ENCODE measurements at places on chromosomes 4 and X. TPM values are rescaled to one million over a fixed set of nuclear protein-coding genes. Genes with fewer than 3 reads are reported as not detected.

DNA sequence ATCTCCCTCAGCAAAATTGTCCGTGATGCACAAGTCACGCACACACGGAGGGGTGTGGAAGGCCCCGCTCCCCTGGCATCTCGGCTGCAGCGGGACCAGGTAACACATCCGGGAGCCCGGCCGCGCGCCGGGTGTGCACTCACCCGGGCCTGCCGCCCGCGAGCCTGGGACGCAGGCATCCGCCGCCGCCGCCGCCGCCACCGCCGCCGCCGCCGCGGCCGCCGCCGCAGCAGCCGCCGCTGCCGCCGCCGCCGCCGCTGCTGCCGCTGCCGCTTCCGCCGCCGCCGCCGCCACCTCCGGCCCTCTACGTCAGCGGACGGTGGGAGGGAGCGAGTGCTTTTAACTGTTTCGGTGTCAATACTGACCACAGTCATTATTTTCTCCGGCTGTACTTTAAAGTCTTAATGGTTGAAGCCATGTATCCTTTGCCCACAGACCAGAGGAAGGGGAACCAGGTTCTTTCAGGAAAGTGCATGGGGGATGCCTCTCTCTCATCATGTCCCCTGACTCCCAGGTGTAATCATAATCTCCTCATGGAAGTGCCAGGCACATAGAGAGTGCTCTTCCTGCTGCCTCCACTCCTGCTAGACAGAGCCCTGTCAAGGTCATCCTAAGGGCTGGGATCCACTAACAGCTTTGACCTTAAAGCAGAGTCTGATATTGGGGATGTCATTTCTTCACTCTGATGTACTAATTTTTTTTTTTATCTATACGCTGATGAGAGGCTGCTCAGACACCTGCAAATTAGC lies 38.0 kb downstream of the MAGEE2 start:
- no peak overlapping the region for H3K27ac ChIP-seq
- no peaks in the 10 kb centered on the region for H3K27me3 ChIP-seq
- peak overlapping the region; percentile 72 for H3K4me3 ChIP-seq
- DNase-seq: peak; percentile 64
- no peaks in the 10 kb centered on the region for H3K36me3 ChIP-seq
- H3K4me1 ChIP-seq: no peaks in the 10 kb centered on the region

GRCh38 chr4:48078862-48079655 lies 55.0 kb downstream of the TXK start:
- no peaks in the 10 kb centered on the region for H3K27me3 ChIP-seq
- no peak overlapping the region for H3K4me3 ChIP-seq
- H3K36me3 ChIP-seq: no peaks in the 10 kb centered on the region
- DNase-seq: no peak
- no peak overlapping the region for H3K27ac ChIP-seq

GRCh38 chr4:43457866-43458265 lies 565.4 kb downstream of the GRXCR1 start:
- DNase-seq: no peak
- no peak overlapping the region for H3K4me3 ChIP-seq
- no peaks in the 10 kb centered on the region for H3K27me3 ChIP-seq
- no peaks in the 10 kb centered on the region for H3K36me3 ChIP-seq

GRCh38 chr4:25760518-25761157 lies 102.2 kb downstream of the SEL1L3 start:
- H3K27ac ChIP-seq: no peak overlapping the region
- H3K4me1 ChIP-seq: no peaks in the 10 kb centered on the region
- H3K36me3 ChIP-seq: no peaks in the 10 kb centered on the region
- H3K27me3 ChIP-seq: no peaks in the 10 kb centered on the region
- DNase-seq: no peak
- no peak overlapping the region for H3K4me3 ChIP-seq

- peaks cover 14% of the 10 kb centered on the region for H3K27me3 ChIP-seq
- H3K4me3 ChIP-seq: no peak overlapping the region
- peak; percentile 30 for DNase-seq
Observed at GRCh38 chrX:110425222-110426154, 66.8 kb downstream of the RTL9 start.

DNA sequence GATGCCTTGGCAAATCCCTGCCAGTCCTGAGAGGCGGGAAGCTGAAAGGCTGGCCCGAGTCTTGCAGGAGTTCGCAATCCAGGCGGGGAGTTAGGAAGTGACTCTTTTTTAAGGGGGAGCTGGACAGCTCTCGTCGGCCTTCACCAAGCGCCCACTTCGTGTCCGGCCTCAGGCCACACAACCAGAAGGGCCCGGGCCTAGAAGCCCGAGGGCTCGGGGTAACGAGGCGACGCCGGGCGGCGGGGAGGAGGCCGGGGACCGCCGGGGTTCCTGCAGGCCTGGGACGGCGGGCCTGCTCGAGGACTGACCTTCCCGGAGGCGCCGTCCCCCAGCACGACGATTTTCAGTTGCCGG lies 395 bp downstream of the RAB28 start:
- peak overlapping the region; percentile 93 for H3K27ac ChIP-seq
- no peaks in the 10 kb centered on the region for H3K27me3 ChIP-seq

DNA sequence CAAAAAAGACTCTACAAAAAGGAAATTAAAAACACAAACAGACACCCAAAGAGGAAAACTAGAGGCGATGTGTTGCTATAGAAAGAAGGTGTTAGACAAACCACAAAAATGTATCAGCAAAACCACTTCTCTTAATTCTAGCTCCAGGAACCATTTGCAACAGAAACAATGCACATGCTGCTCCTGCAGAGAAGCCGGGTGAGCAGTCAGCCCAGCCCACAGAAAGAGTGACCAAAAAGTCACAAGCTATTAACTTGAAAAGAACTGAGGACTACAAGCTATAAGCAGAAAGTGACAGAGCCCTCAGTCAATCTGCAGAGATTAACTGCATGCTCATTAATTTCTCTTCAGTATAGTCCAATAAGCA lies 96.2 kb upstream of the KLHL13 start:
- no peaks in the 10 kb centered on the region for H3K36me3 ChIP-seq
- H3K4me3 ChIP-seq: no peak overlapping the region
- H3K27ac ChIP-seq: peak overlapping the region; percentile 67

- no peaks in the 10 kb centered on the region for H3K36me3 ChIP-seq
- H3K4me3 ChIP-seq: no peak overlapping the region
- no peak for DNase-seq
- H3K27me3 ChIP-seq: no peaks in the 10 kb centered on the region
- H3K4me1 ChIP-seq: no peaks in the 10 kb centered on the region
Observed at GRCh38 chrX:72376124-72376523, 70.4 kb upstream of the CITED1 start.

The FAAH2 gene
- 0.23 TPM for polyA plus RNA-seq

- H3K36me3 ChIP-seq: no peaks in the 10 kb centered on the region
- no peak overlapping the region for H3K4me3 ChIP-seq
- no peaks in the 10 kb centered on the region for H3K27me3 ChIP-seq
- no peak for DNase-seq
- H3K4me1 ChIP-seq: no peaks in the 10 kb centered on the region
Observed at GRCh38 chr4:66197451-66197850, 527.2 kb upstream of the EPHA5 start.

GRCh38 chr4:86500527-86500926 lies 93.6 kb upstream of the PTPN13 start:
- H3K4me3 ChIP-seq: no peak overlapping the region
- H3K4me1 ChIP-seq: peaks cover 20% of the 10 kb centered on the region
- DNase-seq: no peak
- H3K36me3 ChIP-seq: no peaks in the 10 kb centered on the region

GRCh38 chr4:143203577-143203976 lies 18.9 kb downstream of the USP38 start:
- no peak overlapping the region for H3K4me3 ChIP-seq
- H3K4me1 ChIP-seq: no peaks in the 10 kb centered on the region
- no peaks in the 10 kb centered on the region for H3K27me3 ChIP-seq
- H3K27ac ChIP-seq: no peak overlapping the region
- no peak for DNase-seq

GRCh38 chr4:177596035-177596434 lies 153.8 kb upstream of the AGA start:
- DNase-seq: peak; percentile 6
- H3K4me1 ChIP-seq: no peaks in the 10 kb centered on the region
- no peaks in the 10 kb centered on the region for H3K36me3 ChIP-seq
- no peak overlapping the region for H3K4me3 ChIP-seq
- H3K27me3 ChIP-seq: peaks cover 7% of the 10 kb centered on the region

The STARD8 gene
- polyA plus RNA-seq: 2.6 TPM

DNA sequence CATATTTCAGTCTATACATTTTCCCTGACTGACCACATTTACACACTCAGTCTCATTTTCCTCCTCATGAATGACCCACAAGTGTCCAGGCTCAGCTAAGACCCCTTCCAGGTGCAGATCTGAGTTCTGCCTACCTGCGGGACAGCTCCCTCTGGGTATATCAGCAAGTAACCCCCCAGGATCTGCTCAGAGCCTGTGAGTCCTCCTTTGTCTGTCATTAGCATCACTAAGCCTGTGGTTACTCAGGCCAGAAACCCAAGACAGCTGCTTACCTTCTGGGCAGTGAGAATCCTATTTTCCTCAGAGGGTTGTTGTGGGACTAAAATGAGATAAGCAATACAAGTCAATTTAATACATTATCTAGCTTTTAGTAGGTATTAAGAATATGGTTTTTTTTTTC lies 487.6 kb upstream of the BOD1L1 start:
- H3K4me3 ChIP-seq: no peak overlapping the region
- H3K4me1 ChIP-seq: peaks cover 33% of the 10 kb centered on the region
- no peak for DNase-seq
- no peaks in the 10 kb centered on the region for H3K27me3 ChIP-seq
- H3K36me3 ChIP-seq: peaks cover 3% of the 10 kb centered on the region
- H3K27ac ChIP-seq: no peak overlapping the region

GRCh38 chrX:52082578-52082977 lies 13.6 kb upstream of the MAGED4B start:
- DNase-seq: no peak
- H3K4me1 ChIP-seq: no peaks in the 10 kb centered on the region
- H3K4me3 ChIP-seq: no peak overlapping the region

DNA sequence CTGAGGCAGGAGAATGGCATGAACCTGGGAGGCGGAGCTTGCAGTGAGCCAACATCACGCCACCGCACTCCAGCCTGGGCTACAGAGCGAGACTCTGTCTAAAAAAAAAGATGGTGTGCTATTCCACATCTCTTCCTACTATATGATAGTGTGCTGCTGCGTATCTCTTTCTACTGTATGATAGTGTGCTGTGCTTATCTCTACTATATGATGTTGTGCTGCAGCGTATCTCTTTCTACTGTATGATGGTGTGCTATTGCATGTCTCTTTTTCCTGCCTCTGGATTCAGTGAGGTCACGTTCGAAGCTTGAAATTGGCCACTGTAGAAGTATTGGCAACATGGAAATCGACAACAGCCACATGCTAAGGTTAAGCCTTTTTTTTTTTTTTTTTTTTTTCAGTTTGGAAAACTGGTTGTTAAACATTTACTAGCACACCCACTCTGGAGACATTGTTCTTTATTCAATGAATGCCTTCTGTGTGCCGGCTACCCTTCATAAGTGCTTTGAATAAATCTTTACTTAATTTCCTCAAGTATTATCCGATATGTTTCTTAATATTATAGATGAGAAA lies 31.0 kb downstream of the ARFIP1 start:
- no peaks in the 10 kb centered on the region for H3K36me3 ChIP-seq
- H3K4me3 ChIP-seq: no peak overlapping the region
- no peaks in the 10 kb centered on the region for H3K27me3 ChIP-seq

- no peaks in the 10 kb centered on the region for H3K4me1 ChIP-seq
- H3K36me3 ChIP-seq: no peaks in the 10 kb centered on the region
- no peaks in the 10 kb centered on the region for H3K27me3 ChIP-seq
- no peak overlapping the region for H3K4me3 ChIP-seq
- H3K27ac ChIP-seq: no peak overlapping the region
Observed at GRCh38 chr4:166657261-166657660, 577.0 kb downstream of the SPOCK3 start.

DNA sequence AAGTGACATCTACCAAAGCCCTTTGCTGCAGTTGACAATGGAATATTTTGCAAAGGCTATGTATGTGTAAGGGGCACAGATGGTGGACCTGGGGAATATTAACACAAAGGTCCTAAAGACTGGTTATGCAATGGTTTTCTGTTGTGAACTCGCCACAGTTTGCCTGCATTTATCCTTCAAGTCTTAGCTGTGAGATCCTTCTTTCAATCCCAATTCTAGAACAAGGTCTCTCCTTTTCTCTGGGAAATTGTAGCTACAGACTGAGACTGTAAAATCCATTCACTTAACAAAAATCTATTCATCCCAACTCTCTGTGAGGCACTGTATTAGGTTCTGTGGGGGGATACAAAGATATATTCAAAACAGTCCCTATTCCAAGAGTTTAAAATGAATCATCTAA lies 250.4 kb downstream of the GPM6A start:
- no peak for DNase-seq
- no peak overlapping the region for H3K27ac ChIP-seq
- H3K27me3 ChIP-seq: peaks cover 7% of the 10 kb centered on the region
- H3K4me3 ChIP-seq: no peak overlapping the region
- no peaks in the 10 kb centered on the region for H3K36me3 ChIP-seq
- H3K4me1 ChIP-seq: no peaks in the 10 kb centered on the region

The ARHGAP6 gene
- polyA plus RNA-seq: 0.16 TPM

DNA sequence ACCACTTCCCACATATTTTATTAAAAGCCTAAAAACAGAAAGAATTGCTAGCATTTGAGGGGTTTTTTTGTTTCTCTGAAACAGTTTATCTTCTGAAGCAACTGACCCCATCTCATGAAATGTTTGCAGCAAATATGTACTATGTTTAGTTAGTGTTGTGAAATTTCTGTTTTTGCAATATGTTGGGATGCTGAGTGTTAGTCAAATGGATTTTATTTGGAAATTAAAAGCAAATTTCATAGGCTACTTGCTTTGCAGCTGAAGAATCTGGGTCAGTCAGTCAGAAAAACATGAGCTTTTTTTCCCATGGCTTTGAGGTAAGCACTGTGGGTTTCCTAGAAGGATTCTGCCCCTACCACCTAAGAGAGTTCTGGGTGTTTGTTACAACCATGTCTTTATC lies 184.9 kb upstream of the DKK2 start:
- no peak overlapping the region for H3K4me3 ChIP-seq
- H3K27ac ChIP-seq: no peak overlapping the region
- no peaks in the 10 kb centered on the region for H3K27me3 ChIP-seq
- H3K36me3 ChIP-seq: no peaks in the 10 kb centered on the region
- no peaks in the 10 kb centered on the region for H3K4me1 ChIP-seq

DNA sequence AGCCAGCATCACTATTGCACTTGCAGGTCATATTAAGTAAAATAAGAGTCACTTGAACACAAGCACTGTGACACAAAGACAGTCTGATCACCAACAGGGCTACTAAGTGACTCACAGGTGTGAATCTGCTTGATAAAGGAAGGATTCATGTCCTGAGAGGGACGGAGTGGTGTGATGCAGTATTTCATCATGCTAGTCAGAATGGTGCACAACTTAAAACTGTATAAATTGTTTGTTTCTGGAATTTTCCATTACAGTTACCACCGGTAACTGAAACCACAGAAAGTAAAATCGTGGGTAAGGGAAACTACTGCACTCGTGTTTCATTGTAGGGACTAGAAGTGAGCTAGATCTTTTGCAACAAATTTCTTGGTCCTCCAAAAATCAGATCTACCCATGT lies 109.7 kb downstream of the ELOVL6 start:
- H3K27ac ChIP-seq: no peak overlapping the region
- peaks cover 14% of the 10 kb centered on the region for H3K4me1 ChIP-seq
- no peak for DNase-seq
- no peaks in the 10 kb centered on the region for H3K27me3 ChIP-seq

The ENAM gene
- polyA plus RNA-seq: 0.20 TPM

The C4orf50 gene
- polyA plus RNA-seq: under 0.01 TPM
